ENCODE measurements at places on chromosomes 4 and X. TPM values are rescaled to one million over a fixed set of nuclear protein-coding genes. Genes with fewer than 3 reads are reported as not detected.
A peak's percentile ranks its signal among the peaks of the same experiment; 100 is the strongest.

DNA sequence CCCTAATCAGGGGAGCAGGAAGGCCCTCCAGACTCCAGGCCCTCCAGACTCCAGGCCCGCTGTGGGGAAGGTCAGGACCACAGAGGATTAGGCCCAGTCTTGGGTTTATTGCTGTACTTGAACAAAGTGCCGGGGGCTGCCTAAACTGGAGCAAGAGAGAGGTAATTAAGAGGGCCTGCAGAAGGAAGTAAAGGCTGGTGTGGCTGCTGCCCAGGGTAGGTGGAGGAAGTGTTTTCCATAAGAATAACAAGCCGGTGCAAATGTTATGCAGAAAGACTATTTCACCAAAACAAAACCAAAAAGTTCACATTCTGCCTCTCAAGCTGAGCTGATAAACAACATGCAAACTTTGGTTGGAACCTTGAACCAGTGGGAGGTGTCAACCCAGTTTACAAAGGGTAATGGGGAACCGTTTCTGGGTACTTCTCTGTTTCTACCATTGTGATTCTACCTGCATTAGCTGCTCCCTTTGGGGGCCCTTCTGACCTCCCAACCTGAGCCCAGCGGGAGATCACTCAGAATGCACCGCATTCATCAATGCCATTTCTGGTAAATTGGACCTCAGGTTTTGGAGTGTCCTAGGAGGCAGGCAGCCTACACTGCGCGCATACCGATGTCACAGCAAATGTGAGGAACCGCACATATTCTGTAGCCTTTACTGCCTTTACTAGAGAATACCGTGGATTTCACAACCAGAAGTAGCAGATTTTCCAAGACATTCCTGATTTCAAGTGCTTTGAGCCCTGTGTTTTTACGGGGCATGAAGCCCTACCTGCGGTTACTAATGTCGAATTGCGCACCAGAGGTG, 59.7 kb upstream of the BCOR start:
- no peak for DNase-seq

DNA sequence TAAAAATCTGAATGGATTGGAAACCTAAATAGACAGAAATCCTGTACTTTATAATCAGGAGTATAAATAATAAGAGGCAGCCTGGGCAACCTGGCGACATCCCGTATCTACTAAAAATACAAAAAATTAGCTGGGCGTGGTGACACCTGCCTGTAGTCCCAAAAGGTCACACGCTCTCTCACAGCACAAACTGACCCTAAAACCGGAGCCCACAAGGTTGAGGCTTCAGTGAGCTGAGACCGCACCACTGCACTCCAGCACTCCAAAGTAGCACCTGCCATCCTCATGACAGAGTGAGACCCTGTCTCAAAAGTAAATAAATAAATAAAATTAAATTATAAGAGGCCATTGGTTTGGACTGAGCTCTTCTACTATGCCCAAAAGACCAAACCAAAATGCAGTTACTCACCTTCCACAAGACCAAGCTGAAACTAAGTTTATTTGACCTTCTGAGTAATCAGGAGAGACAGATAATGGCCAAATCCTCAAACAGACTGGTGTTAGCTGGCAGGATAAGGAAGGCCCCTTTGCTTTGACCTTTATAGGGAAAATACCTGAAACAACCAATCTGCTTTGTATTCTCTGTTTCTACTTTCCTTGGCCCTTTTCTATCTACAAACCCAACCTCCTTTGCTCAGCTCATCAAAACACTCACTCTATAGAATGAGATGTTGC, 3.2 kb upstream of the GRSF1 start:
- DNase-seq: no peak

DNA sequence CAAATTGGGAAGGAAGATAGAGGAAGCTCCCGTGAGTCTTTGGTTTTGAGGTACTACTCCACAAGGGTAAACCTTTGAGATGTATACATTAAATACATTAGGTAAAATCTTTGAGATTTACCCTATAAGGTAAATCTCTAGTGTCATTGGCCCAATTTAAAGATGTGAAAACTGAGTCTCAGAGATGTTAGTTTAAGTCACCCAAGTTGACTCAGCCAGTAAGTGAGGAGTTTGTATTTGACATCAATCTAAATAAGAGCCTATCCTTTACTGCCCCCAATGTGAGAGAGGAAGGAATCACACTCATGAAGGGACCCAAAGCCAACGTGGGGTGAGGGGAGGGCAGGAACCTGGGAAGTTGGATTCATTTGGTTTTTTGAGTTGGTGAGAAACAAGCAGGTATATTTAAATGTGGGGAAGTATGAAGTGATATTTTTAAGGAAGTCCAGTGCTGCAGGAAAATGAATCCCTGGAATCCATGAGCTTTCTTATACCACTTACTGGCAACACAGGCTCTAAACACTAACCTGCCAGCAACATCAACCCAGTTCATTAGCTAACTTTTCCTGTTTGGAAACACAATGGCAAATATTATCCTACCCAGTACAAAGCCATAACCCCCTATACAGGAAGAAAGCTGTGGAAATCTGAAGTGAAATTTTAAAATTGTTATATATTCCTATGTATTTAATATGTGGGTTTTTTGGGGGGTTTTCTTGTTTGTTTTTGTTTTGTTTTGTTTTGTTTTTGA, 55.3 kb downstream of the PALLD start:
- DNase-seq: no peak

DNA sequence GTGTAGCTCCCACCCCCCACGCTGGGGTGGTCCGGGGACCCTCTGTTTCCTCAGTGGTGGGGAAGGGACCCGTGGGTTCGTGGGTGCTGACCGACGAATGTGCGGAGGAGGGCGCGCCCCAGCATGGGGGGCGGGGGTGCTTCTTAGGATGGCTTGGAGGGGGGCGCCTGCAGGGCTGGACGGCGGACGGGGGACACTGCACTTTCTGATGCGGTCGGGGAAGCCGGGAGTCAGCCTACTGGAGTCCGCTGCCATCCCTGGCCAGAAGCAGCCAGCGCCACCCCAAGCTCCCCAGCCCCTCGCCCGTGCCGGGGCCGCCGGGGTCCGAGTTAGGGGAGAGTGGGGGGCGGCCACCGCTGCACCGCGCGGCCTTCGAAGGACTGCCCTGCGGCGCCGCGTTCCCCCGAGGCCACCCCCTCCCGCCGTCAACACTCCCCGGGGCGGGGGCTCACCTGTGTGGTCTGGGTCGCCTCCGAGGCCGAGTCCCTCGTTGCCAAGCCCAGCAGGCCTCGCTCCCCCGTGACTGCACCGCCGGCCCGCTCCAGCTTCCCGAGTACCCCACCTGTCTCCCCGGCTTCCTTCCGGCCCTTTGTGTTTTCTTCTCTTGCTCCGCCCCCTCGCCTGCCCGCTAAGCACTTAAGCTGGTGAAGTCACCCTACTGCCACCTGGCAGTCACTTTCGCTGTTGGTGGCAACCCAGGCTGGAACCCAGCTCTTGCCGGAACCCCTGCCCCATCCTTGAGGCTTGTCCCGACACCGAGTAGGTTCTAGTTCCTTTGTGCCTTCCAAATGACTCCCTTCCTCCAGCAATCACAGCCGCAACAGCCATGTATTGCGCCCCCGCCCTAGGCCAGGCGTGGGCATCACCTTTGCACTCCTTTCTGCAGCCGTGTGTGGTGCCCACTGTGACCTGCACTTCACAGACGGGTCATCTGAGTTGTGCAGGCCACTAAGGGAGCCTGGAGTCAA, at the start of gene OCIAD2:
TSS of gene OCIAD2 (minus strand) at position 569 of the 968 bp plus-strand sequence. CDS start 2,225 bp downstream, outside the sequence.
- DNase-seq: peak; percentile 78

DNA sequence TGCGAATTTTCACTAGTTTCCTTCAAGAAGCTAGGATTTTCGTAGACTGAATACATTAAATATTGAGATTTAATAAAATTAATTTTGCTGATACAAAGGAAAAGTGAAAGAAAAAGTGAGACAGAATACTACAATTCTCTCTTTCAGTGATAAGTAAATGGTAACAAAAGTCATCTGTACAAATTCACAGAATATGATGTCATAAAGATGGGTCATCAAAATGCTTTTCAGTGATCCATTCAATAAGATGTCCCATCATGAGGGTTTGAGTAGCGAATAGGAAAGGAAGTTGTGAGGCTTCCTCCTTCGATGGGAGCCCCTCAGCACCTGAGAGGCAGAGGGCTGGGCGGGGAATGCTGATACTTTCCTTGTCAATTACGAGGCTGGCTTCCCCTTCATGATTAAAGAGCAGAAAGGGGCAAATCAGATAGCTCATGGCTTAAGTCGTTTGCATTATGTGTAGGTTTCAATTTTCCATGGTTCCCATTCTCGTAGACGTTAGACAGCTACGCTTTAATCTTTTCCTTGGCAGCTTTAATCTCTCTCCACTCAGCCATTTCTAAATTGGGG, 108.8 kb upstream of the SORBS2 start:
- DNase-seq: no peak

DNA sequence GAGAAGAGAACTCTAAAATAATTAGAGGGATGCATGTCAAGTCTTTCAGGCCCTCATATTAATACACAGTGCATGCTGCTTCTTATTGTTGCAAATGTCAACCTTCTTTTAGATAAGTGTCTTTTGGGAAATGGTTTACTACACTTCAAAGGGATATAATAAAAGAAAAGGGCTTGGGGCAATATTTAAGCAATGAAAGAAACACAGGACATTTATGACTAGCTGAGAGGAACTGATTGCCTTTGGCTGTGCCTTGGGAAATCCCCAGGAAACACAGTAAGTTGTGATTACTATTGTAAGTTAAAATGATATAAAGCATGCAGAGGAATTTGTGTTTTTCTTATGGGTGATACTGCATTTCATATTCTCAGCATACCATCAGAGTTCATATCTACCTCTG, 1036.2 kb upstream of the GRID2 start:
- DNase-seq: no peak

GRCh38 chrX:67721321-67721720, 177.5 kb downstream of the AR start:
- DNase-seq: no peak

DNA sequence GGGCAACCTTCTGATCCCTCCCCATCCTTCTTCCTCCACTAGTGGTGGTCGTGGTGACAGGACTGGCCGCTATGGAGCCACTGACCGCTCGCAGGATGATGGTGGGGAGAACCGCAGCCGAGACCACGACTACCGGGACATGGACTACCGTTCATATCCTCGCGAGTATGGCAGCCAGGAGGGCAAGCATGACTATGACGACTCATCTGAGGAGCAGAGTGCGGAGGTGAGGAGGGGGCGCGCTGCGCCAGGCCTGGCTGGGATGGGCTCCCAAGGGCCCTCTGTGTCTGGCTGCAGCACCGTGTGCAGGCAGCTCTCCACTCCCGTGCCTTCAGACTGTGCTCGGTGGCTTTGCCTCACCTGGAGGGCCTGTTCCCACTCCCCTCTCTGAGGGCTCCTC, 24.3 kb downstream of the RBM10 start:
- DNase-seq: no peak

Gene LONRF3
- 0.85 TPM for polyA plus RNA-seq

Gene NOX1
- polyA plus RNA-seq: 0.93 TPM

Gene AMMECR1
- 21.0 TPM for polyA plus RNA-seq

Gene RBMXL3
- polyA plus RNA-seq: not detected

Gene ADH1B
- 16.7 TPM for polyA plus RNA-seq

Gene CBLL2
- not detected for polyA plus RNA-seq

All from left kidney (tissue), 8 donors.